ENCODE measurements at places on chromosomes 12 and 14.

GRCh38 chr14:62694075-62694474 is 351.2 kb downstream of the KCNH5 start:
- ATAC-seq = no peak

- ATAC-seq = no peak
Measured at GRCh38 chr12:54956322-54956721, 28.2 kb downstream of the TESPA1 start.

DNA sequence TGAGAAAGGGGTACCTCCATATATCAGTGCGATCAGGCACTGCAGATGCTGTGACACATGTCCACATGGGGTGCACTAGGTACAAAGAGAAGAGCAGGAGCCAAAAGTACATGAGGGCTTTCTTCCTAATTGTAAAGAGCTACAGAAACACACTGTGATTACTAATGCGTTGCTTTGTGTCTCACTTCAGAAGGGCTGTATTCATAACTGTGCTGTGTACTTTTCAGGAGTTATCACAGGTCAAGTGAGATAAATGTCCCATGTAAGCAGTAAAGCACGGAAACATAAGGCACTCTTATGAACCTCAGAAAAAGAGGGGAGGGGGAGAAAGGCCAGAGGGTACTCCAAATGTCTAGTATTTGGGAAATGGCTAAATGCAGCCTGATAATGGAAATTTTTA is 10.6 kb downstream of the SPRING1 start:
- ATAC-seq = no peak

DNA sequence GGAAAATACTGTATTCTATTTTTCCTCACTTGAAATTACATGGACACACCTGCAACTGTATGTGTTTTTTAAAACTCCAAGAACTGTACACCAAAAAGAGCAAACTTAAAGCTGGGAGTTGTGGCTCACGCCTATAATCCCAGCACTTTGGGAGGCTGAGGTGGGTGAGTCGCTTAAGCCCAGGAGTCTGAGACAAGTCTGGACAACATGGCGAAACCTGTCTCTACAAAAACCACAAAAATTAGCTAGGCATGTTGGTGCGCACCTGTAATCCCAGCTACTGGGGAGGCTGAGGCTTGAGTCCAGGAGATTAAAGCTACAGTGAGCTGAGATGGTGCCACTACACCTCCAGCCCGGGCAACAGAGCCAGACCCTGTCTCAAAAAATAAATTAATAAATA is 95.9 kb downstream of the SINHCAF start:
- no peak for ATAC-seq

GRCh38 chr14:69712599-69713088 is 54.3 kb upstream of the SRSF5 start:
- ATAC-seq = no peak

- no peak for ATAC-seq
Measured at GRCh38 chr12:54581412-54581811, 7.0 kb downstream of the PPP1R1A start.

- ATAC-seq = no peak
Measured at GRCh38 chr12:9646794-9647781, 22.4 kb upstream of the CLEC2D start.

DNA sequence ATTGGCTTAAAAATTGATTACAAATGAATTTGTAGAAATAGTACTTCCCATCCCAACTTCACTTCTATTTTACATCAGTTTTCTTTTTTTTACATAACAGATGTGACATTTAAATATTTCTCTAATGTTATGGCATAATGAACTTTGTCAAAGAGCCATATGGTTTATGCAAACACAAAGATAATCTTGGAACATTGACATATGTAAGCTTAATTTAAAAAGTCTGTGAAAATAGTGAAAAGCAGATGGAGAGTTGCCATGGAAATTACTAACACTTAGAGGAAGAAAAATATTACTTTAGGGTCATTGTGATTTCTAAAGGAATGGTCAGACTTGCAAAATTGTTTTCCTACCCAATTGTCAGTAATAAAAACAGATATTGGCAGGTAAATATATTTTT is 232.4 kb downstream of the AEBP2 start:
- no peak for ATAC-seq

- ATAC-seq = no peak
Measured at GRCh38 chr14:68012871-68013270, 193.3 kb downstream of the RAD51B start.

GRCh38 chr12:120705618-120706017 is 4.6 kb upstream of the UNC119B start:
- no peak for ATAC-seq

- ATAC-seq = no peak
Measured at GRCh38 chr12:1769809-1770494, 50.4 kb upstream of the LRTM2 start.

DNA sequence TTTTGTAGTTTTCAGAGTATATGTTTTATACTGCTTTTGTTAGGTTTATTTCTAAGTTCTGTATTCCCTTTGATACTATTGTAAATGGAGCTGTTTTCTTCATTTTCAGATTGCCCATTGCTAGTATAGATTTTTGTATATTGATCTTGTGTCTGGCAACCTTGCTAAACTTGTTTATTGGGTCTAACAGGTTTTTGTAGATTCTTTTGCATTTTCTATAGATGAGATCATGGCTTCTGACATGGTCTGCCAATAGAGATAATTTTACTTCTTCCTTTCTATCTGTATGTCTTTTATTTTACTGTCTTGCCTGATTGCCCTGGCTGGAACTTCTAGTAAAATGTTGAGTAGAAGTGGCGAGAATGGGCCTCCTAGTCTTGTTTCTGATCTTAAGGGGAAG is 40.3 kb downstream of the ANKRD9 start:
- no peak for ATAC-seq

GRCh38 chr14:89544636-89545301 is 127.7 kb upstream of the FOXN3 start:
- ATAC-seq = no peak

- no peak for ATAC-seq
Measured at GRCh38 chr12:124398578-124399227, 103.8 kb downstream of the RFLNA start.

GRCh38 chr14:33848706-33849454 is 102.0 kb downstream of the EGLN3 start:
- ATAC-seq = no peak

Measured in activated CD4-positive, CD25-positive, alpha-beta regulatory T cell treated with anti-CD3 and anti-CD28 coated beads, Interleukin-2, amount 50 U/mL, for 24 hours (primary cell).